ENCODE measurements at places on chromosomes 12 and 14.

DNA sequence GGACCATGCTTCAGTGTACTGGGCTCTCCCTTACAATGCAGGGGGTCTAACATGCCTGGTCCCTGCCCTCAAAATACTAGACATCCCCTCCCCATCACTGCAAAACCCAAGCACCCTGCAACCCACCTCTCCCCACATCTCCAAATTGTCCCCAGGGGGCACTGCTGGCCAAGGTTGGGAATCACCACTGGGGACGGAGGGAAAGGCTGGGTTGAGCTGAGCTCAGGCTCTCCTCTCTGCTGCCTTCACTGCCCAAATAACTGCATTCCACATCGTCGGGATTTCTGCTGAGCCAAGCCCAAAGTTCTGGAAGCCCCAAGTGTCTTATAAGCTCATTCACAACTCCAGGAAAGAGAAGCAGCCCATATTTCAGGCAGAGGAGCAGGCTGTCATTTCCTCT is 69.6 kb downstream of the NT5DC3 start:
- DNase-seq = peak; percentile 49

- no peak for DNase-seq
Measured at GRCh38 chr14:57974896-57975295, 109.0 kb upstream of the SLC35F4 start.

DNA sequence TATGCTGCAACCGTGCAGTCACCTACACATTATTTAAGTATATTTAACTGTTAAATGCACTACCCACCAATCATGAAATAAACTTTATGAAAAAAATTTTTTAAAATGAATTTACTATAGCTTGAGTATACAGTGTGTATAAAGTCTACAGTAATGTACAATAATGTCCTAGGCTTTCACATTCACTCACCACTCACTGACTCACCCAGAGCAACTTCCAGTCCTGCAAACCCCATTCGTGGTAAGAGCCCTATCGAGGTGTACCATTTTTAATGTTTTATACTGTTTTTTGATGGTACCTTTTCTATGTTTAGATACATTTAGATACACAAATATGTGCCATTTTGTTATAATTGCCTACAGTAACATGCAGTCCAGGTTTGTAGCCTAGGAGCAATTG is 48.1 kb downstream of the KLRG1 start:
- no peak for DNase-seq

DNA sequence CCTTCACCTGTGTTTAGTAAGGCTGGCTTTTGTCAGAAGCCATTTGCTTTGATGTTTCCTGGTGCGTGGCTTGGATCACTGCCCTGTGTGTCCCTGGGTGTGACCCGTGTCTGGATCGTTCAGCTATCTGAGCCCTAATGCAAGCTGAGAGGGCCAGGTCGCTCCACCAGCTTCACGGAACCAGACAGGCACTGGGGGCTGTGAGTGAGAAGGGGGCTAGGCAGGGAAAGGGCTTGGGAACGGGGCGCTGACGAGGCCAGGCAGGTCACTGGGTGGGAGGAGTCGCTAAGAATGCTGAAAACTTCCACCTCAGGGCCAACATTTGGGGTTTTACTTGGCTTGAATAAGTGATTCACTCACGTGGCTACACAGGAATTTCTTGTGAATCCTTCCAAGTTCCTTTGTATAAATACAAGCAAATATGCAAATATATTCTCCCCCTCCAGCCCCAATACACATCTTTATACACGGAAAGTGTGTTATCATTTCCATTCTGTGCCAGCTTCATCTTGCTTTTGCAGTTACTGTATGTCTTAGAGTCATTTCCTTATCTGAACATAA is 24.2 kb upstream of the MMP17 start:
- DNase-seq = no peak

DNA sequence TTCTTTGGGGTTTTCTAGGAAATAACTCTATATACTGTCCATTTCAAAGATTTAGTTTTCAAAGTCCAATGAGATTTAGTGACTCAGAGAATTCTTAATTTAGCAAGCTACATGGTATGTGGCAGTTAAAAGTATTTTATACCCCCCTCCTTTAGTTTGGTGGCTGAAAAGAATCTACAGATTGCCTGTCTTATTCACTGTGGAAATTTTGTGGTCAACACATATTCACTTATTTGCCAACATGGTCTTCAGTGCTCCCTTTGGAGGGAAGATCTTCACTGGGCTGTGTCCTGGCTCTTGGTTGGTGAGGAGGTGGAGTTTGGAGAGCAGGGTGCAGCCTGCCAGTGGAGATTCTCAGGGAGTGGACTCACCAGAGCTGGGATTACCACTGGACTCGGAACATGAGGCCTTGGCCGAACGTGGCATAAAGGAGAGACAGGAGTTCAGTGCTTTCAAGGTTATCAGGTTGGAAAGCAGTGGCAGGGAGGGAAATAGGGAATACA is 39.8 kb downstream of the SAMD4A start:
- DNase-seq = no peak

DNA sequence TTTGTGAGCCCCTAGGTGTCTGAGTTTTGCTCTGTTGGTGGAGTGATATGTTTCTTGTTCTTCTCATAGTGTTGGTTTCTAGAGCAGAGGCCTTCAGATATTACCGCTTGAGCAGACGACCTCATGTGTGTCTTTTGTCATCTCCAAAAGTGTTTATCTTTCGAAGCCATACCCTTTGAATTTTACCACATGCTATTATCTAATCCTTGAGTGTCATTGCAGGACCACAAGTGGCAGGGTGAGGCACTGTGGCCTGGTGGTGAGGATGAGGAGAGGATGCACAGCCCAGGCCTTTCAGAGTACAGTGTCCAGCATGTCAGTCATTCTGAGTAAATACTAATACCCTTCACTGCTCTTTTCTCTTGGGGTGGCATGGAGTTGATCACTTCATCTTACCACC is 57.2 kb upstream of the CISTR start:
- DNase-seq = no peak

DNA sequence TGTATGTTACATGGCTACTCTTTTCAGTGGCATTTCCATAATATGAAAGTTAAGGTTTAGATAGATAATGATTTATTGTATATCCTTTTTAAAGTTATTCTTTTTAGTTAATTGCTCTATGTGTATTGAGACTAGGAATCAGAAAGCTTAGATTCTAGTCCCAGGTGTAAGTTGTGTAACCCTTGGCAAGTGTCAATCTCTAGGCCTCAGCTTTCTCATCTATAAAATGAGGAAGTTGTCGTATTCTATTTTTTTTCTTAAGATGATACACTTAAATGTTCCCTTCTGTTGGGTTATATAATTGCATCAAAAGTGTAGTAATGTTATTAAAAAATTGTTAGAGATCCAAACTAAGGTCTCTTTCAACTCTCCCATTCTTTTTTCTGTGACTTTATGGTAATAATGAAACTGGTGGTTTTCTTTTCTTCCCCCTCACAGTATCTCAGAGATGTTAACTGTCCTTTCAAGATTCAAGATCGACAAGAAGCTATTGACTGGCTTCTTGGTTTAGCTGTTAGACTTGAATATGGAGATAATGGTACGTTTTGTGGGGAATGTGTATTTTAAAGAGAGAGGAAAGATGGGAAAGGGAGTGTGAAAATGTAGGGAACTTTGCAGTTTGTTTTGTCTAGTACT is 4.1 kb downstream of the RTRAF start:
- no peak for DNase-seq

DNA sequence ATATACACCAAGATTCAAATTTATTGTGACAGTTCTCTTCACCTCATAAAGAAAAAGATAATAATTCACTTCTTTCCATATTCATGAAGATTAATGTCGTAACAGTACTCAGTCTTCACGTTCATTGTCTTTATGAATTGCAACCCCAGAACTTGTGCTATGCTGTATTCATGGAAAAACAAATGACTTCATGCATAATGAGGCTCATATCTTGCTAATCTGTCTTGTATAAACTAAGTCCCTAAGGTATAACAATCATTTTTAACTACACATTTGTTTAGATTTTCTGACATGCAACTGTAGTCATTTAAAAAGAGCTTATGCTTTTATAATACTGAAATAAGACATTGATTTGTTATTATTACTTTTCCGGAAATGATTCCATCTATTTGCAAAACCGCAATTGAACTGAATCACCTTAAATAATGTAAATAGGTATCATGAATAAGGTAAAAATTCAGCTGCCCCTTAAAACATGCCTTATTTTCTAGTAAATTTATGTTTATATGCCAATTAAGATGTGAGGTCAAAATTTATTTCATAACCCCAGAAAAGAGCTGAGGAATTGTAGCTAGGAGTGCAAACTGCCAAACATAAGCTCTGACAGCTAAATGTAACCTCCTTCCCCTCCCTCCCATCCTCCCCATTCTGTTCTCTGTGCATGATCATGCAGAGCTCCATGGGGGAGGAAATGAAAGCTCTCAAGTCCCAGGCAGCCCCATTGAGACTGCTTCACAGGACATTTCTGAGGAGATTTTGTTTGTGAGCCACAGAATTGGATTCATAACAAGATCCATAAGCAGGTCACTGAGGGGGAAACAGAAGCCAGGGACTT is 301.6 kb downstream of the ATP23 start:
- DNase-seq = no peak

- DNase-seq = no peak
Measured at GRCh38 chr14:65993103-65993502, 493.1 kb upstream of the CCDC196 start.

DNA sequence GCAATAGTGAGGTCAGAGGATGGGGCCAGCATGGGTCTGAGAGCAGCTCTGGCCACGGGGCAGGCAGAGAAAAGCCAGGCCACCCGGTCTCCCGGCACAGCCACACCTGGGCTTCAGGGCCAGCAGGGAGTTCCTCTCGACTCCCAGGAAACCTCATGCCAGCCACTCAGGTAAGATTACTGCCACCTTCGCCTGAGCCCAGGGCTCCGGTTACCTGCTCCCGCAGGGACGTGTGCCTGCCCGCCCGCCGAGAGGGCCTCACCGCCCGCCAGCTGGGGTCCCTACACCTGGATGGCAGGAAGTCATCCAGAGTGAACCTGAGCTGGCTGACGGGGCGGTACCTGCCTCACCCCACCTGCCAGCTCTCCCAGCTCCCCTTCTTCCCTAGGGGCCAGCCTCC is 7.3 kb downstream of the JAG2 start:
- DNase-seq = no peak

- peak; percentile 80 for DNase-seq
Measured at GRCh38 chr12:119412811-119413794, 78.6 kb downstream of the CCDC60 start.

- no peak for DNase-seq
Measured at GRCh38 chr12:53179687-53180219, 769 bp upstream of the ZNF740 start.

DNA sequence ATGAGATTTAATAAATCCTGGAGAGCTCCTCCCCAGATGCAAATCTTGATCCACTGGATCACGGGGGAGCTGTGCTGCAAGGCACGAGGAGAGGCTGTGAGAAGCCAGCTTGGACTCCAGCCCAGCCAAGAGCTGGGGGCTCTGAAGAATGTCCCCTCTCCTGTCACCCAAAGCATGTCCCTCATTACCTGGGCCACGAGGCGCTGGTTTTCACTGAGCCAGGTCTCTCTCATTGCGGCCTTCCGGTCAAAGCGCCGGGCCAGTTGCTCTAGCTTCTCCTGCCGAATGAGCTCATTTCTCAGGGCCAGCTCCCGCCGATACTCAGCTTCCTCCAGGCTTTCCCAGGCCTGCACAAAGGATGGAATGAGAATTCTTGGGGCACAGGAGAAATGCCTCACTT is 83.3 kb downstream of the SPTB start:
- no peak for DNase-seq

DNA sequence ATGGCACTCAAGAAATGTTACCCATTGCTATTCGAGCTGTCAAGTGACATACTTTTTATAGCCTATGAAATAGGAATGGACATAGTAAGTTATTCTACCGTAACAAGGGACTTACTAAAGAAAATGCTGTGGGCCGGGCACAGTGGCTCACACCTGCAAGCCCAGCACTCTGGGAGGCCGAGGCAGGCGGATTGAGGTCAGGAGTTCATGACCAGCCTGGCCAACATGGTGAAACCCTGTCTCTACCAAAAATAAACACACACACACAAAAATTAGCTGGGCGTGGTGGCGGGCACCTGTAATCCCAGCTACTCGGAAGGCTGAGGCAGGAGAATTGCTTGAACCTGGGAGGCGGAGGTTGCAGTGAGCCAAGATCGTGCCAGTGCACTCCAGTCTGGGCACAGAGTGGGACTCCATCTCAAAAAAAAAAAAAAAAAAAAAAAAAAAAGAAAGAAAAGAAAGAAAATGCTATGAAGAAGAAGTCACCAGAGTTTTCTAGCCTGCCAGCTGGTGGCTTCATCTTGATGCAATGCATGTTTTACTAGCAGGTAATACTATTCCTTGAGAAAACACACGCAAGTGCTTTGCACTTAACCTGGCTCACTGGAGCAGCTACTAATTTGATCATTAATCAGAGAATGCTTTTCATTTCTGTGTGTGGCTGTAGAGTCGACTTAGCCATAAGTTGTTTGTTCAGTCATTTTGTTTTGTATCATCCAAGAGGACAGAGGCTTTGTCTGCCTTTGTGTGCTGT is 166.7 kb upstream of the MYL2 start:
- DNase-seq = no peak

- DNase-seq = no peak
Measured at GRCh38 chr12:75103822-75104221, 105.8 kb downstream of the KCNC2 start.

DNA sequence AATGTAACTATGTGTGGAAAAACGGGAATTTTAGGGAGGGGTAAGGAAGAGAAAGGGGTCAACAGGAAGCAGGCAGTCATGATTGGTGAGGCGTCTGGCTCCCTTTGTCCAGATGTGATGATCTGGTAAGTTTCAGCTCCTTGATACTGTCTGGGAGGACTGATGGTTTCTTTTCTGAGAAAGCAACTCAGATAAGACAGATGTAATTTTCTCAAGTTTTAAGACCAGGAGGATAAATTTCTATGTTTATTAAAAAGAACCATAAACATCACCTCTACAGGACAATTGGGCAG is 21.9 kb upstream of the AMN1 start:
- no peak for DNase-seq

GRCh38 chr14:77709412-77709811 is 1.5 kb downstream of the SLIRP start:
- no peak for DNase-seq

- peak; percentile 85 for DNase-seq
Measured at GRCh38 chr14:67837011-67837624, 17.5 kb downstream of the RAD51B start.

DNA sequence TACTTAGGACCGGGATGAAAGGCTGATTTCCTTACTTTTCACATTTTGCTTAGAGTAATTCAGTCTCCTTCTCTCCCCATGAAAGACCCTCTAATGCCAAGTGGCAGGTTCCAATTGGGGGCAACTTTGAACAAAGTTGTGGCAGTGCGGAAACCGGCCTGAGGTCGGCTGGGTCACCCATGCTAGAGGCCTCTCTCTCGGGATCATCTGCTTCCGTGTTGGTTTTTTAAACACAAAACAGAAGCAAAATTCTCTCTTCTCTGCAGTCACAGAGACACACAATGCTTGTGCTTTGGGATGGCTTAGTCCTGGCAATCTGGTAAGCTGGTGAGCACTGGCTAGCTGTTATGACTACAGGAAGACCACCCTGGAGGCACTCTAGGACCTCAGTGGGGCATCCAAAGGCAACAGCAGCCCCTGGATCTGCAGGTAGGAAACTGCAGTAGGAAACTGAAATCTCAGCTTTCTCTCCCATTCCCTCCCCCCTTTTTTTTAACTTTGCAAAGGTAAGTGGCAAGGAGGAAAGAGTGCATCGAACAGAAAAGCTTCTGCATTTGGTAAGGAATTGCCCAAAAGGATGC is 102.1 kb downstream of the BCL11B start:
- no peak for DNase-seq

GRCh38 chr14:57297852-57298251 is 29.1 kb downstream of the AP5M1 start:
- DNase-seq = no peak

- DNase-seq = no peak
Measured at GRCh38 chr14:30998100-30998706, 27.2 kb upstream of the AP4S1 start.
